Retinal pigment epithelial cell (primary cell): ENCODE measurements at places on chromosomes 11 and 22.

DNA sequence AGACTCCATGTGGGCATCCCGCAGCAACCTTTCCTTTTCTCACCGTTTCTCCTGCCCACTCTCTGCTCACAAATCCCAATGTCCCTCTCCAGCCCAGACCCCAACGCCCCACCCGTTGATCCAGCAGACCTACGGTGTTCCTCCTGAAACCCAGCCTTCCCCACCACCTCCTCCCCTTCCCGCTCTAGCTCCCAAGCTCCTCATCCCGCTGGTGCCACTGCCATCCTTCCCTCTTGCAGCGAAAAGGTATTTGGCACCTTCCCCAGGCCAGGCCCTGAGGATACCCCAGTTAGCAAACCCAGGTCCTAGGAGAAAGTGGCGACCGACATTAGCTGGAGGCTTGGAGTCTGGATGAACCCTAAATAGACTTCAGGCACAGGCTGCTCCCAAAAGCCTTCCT, 84.0 kb upstream of the RTL6 start:
- no peak for DNase-seq

DNA sequence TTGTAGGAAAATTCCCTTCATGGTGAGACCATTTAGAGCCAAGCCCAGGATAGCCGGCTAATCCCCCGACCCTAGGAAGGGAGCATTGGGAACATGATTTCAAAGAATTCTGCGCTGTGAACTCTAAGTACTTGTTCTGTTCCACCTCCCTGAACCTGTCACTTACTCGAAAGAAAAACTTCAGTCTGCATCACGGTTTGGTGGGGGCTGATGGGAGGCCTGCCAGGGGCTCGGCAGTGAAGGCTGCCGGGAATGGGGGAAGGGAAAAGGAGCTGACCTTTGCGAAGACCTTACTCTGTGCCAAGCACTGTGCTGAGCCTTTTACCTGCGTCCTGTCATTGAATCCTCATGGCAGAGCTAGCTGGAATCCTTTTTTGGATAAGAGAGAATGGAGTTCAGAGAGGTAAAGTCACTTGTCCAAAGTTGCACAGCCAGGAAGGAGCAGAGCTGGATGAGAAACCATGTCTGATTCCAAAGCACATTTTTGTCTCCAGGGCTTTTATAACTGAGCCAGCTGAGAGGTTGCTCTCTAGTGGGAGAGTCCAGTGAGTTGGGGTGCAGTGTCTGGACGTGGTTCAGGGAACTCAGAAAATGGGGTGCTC, 15.4 kb downstream of the RASD2 start:
- DNase-seq, result no peak

DNA sequence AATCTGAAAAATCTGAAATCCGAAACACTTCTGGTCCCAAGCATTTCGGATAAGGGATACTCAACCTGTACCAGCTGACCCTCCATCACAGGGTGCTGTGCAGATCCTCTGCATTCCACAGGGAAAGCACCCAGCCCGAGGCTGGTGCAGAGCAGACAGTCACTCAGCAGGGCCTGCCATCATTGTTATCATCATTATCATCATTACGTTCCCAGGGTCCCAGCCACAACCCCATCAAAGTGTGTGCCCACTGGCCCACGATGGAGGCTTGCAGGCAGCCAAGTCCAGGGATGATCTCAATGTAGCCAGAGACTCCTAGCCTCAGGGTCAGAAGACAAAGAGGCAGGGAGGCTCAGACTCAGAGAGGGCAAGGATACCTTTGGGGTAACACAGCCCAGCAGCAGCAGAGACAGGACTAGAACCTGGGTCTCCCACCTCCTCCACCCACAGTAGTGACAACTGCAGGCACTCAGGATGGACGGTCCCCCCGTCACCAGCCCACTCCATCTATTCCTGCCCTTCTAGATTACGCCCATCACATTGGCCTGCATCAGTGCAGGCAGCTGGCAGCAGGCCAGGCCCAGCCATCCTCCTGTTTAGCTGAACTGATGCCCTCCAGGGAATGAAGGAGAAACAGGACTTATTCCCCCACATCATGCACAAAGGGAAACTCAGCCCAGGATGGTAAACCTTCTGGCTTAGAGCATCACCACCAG, 10.3 kb downstream of the GAL3ST1 start:
- DNase-seq, result no peak

- no peak for DNase-seq
These were observed 109.3 kb downstream of the FBXO7 start for GRCh38 chr22:32583921-32584335.

DNA sequence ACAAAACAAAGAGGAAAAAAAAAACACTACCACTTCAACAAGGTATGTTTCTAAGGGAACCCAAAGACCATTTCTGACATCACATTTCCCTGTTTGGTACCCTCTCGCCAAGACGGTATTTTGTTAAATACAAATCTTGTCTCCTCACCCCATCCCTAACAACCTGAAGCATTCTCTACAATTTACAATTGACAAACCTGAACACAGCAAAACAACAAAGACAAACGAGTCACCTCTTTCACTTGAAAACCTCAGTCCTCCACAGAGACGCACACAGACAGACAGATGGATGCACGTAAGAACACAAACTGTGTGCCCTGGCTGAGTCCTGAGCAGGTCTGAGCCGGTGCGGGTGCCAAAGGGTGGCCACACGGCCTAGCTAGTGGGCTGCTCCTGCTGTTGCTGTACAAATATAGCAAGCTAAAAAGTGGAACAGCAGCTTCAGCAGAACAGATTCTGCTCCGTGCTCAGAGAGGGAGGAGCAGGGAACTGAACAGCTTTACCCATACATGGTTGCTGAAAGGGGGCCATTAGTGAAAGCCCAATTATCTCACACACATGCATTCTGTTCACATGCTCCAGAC, 28.5 kb downstream of the CELF1 start:
- DNase-seq, result no peak

DNA sequence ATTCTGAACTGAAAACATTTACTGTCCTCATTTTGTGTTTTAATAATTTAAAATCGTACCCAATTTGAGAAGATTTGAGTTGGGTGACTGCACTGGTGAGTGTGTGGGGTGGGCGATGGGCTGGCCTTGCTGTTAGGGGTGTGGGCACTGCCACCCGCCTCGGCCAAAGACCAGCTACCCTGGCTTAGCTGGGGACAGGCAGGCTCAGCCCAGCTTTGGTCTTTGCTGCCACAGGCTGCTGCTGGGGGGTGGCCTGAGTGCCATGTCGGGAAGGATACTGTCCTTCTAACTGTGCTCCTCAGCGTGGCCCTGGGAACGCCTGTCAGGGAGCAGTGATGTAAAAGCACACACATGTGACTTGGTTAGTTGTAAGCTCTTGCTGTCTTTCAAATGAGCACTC, 22.3 kb downstream of the FAM118A start:
- no peak for DNase-seq

GRCh38 chr11:130819625-130820024, 96.7 kb downstream of the SNX19 start:
- no peak for DNase-seq

- no peak for DNase-seq
These were observed 12.2 kb downstream of the SC5D start for GRCh38 chr11:121304759-121305158.

GRCh38 chr11:92967178-92967577, 2.3 kb upstream of the MTNR1B start:
- no peak for DNase-seq
